ENCODE measurements at places on chromosomes 6 and 20.

DNA sequence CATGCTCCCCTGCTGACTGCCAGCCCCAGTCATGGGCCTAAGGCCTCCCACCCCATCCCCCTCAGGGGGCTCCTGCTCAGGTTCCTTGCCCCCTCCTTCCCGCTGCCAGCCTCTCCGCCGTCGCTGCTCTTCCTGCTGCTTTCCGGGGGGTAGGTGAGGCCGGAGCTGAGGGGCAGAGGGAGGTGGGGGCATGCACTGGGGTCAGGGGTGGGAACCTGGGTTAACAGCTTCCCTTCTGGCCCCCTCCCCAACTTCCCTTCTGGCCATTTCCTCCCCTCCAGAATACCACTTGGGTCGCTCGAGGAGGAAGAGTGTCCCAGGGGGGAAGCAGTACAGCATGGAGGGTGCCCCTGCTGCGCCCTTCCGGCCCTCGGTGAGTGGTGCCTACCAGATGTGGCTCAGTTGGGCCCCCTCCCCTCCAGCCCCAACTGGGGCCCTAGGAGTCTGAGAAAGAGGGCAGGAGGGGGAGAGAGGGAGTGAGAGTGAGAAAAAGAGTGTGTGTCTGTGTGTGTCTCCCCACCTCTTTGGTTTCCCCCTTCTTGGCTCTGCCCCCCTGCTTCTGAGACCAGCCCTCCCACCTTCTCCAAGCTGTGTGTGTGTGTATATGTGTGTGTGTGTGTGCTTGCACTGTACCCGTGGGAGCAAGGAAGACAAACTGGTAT, 12.1 kb downstream of the SYNGAP1 start:
- DNase-seq: no peak

- no peak for DNase-seq
These were observed 19.1 kb upstream of the AAR2 start for GRCh38 chr20:36217226-36217625.

- no peak for DNase-seq
These were observed 701.8 kb upstream of the FLRT3 start for GRCh38 chr20:15039088-15039752.

DNA sequence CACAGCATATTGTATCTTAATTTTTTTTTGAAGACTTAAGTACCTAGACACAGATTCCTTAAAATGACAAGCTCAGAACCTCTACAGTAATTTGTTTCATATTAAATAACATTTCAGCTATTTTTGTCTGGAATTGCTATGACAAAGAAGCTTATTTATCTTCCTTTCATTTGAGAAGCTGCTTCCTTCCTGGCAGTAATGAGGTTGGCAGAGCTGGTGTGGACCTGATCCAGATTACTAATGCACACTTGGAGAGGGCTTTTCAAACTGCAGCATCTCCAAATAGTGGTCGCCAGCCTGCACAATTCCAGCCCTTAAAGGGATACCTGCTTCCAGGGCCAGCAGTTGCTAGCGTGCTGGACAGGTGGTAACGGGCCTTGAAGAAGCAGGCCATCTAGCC, 12.1 kb downstream of the PTCHD4 start:
- DNase-seq: no peak

- DNase-seq: no peak
These were observed 3.1 kb upstream of the IPCEF1 start for GRCh38 chr6:154359679-154360078.

- no peak for DNase-seq
These were observed 71.4 kb upstream of the SNX9 start for GRCh38 chr6:157751547-157752200.

DNA sequence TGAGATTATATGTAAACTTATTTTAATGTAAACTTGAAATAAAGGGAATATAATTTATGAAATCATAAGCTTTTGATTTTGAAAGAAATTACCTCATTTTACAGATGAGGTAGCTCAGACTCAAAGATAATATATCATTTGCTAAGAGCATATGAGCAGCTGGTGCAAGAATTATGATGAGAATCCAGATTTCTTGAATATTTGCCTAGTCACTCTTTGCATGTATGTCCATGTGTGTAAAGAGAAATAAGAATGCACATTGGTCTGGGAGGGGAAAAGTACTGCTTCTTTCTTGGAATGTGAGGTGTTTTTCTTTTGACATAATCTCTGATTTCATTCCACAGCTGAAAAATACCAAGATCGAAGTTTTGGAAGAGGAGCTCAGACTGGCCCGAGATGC, 11.1 kb upstream of the SNRNP48 start:
- no peak for DNase-seq

- DNase-seq: no peak
These were observed 301.7 kb upstream of the ZFP64 start for GRCh38 chr20:52493171-52493721.

- DNase-seq: no peak
These were observed 16.5 kb downstream of the GLO1 start for GRCh38 chr6:38686270-38687042.

GRCh38 chr20:9809271-9809670, 29.6 kb downstream of the PAK5 start:
- DNase-seq: no peak

GRCh38 chr6:71766796-71767195, 119.6 kb upstream of the RIMS1 start:
- no peak for DNase-seq

DNA sequence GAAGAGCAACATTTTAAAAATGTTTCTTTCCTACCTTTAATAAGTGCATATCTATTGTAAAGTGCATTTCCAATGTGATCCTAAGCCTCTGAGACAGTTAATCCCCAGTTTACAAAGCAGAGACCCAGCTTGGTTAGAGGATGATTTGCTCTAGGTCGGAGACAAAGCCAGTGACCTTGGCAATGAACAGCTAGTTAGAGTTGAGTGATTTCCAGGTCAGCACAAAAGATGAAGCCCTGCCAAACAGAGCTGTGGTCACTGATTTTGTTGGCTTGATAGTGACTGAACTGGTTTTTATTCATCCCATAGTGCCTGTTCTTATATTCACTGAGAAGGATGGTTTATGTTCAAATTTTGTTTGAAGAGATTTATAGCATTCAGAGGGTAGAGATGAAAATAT, 56.6 kb upstream of the CD83 start:
- no peak for DNase-seq

GRCh38 chr6:44298055-44298803, 14.9 kb downstream of the AARS2 start:
- DNase-seq: no peak

DNA sequence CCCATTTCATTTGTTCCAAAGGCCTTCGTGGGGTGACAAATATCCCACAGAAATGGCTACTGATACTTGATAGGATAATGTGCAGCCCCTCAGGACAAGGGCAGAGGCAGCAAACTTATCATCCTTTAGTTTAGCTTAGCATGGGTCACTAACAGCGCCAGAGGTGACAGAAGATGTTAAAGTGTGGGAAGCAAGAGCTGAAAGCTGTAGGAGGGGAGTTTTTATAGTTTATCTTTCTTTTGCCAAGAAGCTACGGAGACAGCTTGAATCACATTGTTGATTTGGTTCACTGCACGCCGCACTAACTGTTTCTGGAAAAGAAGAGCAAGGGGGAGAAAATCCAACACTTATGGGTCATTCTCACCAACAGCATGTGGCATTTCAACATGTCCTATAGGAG, 773.9 kb upstream of the MMS22L start:
- DNase-seq: no peak
